ENCODE measurements at places on chromosomes 4 and X.

DNA sequence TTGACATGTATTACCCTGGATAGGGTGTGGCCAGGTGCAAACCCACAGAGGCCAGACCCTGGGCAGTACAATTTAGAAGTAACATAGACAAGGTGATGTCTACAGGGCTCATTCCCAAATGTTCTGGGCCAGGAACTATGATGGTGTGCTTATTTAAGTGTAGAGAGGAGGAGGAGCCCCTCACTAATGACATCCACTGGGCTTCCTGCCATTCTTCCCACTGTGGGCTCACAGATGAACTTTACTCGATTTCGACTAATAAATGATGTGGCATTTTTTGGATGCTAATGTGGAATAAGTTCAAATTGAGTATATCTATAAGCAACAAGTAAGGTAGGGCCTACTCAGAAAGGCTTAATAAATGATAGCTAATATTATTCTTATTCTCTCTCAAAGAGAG, 280.9 kb upstream of the BOD1L1 start:
- DNase-seq, result no peak

DNA sequence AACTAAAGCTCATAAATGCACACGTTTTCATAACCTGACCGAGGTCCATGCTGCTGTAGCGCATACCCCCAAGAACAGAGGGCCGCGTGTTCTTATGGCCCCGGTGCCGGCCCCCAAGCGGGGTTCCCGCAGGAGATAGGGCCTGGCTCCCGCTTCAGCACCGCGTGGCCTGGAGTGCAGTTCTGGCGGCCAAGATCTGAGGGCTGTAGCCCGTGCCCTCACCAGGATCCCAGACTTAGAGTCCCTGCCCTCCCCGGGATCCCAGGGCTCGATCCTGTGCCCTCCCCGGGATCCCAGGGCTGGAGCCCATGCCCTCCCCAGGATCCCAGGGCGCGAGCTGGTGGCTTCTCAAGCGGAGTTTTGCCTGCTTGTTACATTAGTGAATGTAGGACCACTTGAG, 1.0 kb upstream of the GRPEL1 start:
- DNase-seq, result no peak

DNA sequence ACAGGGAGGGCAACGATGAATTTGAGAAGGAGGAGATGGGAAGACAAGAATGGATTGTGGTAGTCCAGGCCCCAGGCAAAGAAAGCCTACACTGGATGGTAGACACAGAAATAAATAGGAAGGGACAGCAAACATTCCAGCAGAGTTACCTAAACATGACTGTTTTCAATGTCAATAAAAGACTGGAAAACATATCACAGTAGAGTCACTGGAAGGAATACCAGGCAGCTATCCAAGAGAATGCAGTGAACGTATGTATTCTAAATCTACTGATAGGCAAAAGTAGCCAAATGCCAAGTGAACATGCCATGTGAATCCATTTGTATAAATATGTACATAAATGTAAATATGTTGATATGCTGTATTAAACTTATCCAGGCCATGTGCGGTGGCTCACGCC, 183.0 kb downstream of the PALLD start:
- no peak for DNase-seq

- no peak for DNase-seq
These were observed 110.8 kb upstream of the HSD17B10 start for GRCh38 chrX:53544936-53545335.

DNA sequence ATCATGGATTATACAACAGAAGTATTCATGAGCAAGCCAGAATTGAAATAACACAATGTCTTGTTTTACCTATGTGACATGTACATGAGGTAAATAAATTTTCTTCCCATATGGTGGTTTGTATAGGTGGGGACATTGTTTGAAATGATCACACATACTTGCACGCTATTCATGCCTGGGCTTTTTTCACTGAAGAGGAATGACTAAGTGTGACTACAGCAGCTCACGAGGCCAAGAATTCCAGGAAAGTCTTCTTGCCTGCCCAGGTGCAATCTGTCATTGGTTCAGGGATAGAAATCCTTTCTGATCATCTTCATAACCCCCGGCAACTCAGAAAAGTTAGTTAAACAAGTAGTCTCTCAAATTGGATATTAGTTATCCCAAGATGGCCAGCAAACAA, 36.3 kb upstream of the AREG start:
- DNase-seq, result no peak

GRCh38 chr4:109390115-109390768, 43.4 kb upstream of the SEC24B start:
- no peak for DNase-seq

DNA sequence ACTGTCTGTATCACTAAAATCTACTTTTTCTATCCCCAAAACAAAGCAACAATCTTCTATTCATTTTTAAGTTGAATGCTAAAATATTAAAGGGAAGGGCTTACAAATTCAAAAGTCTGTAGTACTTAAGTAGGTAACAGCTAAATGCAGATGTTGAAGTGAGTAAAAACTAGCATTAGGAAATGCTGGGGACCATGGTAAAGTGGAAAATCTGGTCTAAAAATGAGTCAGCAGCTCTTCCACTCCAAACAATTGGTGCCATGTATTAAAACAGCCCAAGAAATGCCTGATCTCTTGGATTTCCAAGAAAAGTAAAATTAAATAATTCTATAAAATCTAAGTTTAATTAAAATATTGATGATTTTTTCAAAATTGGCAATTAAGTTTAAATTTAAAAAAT, 73.3 kb upstream of the PPP3CA start:
- DNase-seq, result no peak

DNA sequence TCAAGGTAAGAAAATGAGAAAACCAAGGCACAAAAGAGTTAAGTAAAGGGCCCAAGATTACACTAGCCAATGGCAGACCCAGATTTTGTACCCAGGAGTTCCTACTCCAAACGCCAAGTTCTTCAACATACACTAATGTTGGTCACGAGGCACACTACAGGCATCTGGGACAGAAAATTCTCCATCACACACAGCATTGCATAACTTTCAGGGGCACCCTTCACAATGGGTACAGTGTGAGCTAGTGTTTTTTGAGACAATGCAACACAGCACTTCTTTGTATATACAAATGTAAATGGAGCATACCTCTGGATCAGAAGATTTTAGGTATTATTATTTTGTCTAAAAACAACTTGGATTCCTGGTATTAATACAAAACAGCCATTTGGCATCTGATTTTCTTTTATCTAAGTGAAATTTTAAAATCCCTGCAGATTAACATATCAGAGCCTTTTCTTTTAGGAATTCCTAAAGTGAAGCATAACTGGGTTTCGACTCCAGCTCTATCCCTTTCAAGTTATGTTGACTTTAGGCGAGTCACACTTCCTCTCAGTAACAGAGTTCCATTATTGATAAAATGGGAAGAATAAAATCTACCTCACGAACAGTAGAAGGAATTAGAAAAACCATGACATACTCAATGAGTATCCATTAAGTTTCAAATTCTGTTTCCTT, 41.1 kb downstream of the ADGRA3 start:
- DNase-seq, result no peak

DNA sequence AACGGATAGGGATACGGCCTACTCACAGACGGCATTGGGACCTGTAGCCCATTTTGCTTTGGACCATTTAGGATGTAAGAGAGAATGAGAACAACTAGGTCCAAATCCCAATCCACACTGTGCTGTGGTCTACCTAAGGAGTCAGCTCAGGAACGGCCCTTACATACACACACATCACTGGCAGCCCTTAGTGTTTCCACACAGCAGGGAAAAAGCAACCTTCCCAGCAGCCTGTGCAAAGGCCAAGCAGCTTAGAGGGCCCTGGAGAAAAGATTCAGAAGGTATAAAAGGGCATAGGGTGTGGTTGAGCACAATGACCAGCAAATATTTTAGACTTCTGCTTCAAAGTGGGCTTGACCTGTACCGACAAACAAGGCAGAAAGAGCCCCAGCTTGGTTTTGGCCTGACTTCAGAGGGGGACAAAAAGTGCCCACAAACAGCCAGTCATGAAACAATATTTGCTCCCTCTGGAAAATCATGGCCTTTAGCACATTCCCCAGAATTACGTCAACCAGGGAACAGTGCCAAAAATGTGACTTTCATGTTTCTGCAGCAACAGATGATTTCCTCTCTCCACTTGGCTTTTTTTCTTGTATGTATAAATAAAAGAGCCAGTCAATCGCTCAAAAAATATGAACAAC, 359.5 kb upstream of the FGF16 start:
- DNase-seq, result peak; percentile 4

GRCh38 chr4:140138428-140138827, 15.6 kb downstream of the MAML3 start:
- DNase-seq, result no peak

GRCh38 chr4:15756361-15756861, 21.7 kb upstream of the CD38 start:
- no peak for DNase-seq

- DNase-seq, result peak; percentile 85
These were observed 367.0 kb downstream of the BCOR start for GRCh38 chrX:39730662-39731329.

DNA sequence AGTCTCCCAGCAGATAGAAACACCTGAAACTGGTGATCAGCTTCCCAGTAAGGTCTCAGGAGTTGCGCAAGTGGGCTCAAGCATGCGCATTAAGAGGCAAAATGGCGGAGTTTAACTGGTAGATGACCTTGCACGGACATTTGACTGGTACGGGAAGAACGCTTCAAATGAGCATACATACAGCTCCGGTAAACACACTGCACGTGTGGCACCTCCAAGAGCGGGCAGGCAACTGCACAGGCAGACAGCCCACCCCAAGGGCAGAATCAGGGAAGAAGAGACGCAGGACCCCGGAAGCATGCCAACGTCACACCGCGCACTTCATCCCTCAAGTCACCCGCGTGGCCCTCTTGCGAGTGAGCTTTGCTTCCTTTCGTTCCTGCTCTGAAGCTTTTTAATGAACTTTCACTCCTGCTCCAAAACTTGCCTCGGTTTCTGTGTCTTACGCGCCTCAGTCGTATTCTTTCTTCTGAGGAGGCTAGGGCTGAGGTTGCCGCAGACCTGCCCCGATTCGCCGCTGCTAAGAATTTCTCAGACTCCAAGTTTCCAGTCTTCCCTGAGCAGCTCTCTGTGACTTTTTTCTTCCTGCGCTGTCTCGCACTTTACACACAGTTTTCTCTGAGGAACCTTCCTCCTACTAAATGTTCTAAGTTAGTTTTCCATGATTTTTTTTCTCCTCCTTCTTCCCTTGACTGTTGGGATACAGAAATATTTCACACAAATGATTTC, 180.7 kb upstream of the ZFP42 start:
- no peak for DNase-seq

DNA sequence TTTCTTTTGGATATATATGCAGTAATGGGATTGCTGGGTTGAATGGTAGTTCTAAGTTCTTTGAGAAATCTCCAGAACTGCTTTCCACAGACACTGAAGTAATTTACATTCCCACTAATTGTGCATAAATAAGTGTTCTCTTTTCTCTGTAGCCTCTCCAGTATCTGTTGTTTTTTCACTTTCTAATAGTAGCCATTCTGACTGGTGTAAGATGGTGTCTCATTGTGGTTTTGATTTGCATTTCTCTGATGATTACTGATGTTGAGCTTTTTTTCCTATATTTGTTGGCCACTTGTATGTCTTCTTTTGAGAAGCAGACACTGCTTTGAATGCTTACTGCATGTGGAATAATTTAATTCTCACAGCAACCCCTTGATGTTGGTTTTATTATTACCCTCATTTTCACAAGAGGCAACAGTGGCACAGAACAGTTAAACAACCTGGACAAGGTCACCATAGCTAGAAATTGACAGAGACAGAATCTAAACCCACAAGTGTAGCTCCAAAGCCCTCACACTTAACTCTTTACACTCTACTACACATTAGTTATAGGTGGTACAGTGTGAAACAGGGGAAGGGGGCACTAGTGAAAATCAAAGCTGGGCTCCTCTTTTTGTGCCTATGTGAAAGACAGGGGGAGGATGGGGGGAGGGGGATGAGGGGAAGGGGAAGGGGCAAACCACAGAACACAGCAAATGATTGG, 96.1 kb downstream of the REELD1 start:
- DNase-seq, result no peak

DNA sequence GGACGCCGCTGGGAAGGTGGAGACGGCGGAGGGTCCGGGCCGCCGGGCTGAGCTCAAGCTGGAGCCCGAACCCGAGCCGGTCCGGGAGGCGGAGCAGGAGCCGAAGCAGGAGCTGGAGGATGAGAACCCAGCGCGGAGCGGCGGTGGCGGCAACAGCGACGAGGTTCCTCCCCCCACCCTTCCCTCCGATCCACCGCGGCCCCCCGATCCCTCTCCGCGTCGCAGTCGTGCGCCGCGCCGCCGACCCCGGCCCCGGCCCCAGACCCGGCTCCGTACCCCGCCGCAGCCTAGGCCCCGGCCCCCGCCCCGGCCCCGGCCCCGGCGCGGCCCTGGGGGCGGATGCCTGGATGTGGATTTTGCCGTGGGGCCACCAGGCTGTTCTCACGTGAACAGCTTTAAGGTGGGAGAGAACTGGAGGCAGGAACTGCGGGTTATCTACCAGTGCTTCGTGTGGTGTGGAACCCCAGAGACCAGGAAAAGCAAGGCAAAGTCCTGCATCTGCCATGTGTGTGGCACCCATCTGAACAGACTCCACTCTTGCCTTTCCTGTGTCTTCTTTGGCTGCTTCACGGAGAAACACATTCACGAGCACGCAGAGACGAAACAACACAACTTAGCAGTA, 483 bp downstream of the USP27X start:
- peak; percentile 19 for DNase-seq

DNA sequence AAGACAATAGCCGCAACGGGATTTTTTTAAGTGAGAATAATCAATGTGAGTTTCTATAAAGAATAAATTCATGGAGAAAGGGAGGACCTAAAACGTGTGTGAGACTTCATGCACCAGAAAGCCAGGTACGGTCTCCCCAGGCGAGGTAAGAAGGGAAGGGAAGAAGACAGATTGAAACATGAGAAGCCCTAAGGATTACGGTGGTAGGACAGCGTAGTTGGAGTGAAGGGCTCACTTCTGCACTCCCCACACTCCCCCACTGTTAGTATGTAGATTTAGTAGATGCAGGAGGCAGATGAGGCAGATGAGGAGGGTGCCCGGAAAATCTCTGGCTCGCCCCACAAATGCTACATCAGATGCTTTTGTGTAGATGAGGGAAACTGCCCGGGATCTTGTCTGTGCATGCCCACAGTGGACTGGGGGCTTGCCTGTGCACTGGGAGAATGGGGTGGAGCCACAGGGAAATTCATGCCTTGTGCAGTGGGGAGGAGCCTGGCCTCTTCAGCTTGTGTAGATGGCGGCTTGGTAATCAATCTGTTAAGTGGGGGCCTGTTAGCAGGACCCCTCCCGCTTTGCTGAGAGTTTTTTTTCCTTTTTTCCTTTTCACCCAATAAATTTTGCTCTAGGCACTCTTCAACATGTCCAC, 1544.5 kb upstream of the TENM3 start:
- DNase-seq, result no peak

DNA sequence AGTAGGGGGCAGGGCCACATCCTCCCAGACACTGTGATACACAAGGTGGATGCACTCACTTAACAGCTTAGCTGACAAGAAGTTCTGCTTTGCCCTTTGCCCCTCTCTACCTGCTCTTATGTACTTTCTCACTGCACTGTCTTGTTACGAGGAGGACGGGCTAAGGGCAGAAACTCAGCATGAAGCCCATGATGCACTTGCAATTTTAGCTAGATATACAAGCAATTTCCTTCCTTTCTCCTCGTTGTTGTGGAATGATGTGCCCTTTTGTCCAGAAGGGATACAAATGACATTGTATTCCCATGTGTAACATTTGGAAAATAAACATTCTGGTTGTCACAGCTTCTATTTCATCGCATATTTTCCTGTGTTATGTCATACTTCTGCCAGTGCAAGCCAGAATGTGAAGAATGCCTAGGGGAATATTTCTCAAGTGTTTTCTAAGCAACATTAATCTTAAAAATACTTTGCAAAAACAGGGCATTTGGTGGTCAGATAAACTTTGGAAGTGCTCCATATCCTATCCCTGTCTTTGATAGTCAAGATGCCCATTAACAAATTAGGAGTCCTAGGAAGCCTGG, 47.2 kb downstream of the MAOA start:
- no peak for DNase-seq
